ENCODE measurements at places on chromosomes 5 and 9.

DNA sequence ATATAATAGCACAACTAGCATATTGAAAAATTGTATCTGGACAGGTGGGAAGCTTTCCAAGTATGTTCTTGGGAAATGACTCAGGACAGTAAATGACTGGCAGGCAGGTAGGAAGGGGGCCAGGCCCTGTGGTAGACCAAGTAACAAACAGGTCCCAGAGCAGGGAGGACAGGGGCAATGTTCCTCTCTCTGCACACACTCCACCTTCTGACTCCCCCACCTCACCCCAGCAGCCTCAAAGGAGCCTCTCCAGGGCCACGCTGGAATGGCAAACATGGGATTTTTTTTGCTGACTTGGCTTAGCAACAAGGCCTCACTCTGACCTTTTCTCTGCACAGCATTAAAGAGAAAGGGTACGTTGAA is 31.1 kb upstream of the IQGAP2 start:
- DNase-seq: no peak

DNA sequence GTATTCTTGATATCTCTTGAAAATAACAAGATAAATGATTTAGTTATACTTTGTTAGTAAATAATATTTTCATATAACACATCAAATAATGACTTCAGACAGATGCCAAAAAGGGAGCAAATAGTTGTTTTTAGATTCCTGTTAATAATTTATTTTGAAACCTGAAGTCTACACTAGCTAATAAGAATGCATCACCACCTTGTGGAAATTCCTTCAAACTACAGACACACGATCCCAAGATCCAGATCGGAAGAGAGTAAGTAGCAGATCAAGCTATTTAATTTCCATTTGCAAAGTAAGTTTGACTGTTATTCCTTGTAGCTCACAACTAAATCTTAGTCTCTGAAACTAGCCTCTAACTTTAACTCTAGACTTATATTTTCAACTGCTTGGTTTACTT is 35.5 kb upstream of the ISL1 start:
- DNase-seq: no peak

- no peak for DNase-seq
These were observed 64.5 kb upstream of the GNA14 start for GRCh38 chr9:77712533-77713130.

DNA sequence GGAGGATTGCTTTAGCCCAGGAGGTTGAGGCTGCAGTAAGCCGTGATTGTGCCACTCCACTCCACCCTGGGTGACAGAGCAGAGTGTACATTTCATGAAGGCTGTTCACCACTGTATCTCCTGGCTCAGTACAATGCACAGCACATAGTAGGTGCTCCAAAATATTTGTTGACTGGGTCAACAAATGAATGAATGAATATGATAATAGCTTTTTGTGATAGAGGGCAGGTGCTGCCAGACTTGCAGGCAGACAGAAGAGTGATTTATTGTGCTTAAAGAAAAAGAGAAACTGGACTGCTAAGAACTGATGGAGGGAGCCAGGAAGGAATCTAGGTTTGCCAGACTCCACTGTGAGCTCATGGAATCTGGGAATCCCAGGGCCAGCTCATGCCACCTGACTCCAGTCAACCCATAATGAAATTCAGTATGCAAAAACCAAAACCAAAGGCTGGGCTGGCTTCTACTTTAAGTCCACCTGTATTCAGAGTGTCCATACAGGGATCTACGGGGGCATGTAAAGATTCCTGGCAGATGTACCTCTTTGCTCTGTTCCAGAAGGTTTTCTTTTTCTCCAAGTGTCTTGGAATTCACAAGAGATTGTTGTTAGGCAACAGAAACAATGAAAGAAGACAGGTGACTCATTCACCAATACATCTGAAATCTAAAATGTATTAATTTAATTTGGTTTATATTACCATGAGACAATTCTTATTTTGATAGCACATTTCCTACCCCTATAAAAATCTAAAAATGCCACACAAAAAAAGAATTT is 15.5 kb upstream of the CTNNA1 start:
- no peak for DNase-seq

- DNase-seq: no peak
These were observed 304.7 kb upstream of the KLF4 start for GRCh38 chr9:107794259-107794658.

DNA sequence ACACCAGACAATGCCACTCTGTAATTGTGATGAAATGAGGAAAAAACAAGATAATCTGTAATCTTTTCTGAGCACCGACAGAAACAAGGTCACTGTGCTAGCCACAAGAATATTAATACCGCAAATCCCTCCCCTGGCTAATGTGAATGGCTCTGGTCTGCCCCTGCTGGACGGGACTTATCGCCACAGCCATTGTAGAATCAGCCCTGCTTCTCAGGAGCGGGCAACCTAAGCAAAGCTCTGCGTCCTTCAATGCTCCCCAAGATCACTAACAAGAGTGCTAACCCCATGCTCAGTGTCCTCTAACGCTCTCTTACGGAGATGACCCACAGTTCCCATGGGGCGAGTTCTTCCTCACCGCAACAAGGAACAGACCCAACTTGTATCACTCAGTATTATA is 42.7 kb downstream of the OR2V1 start:
- no peak for DNase-seq

GRCh38 chr5:169162407-169162806 is 138.5 kb downstream of the SLIT3 start:
- DNase-seq: no peak

- no peak for DNase-seq
These were observed 292.8 kb downstream of the YTHDC2 start for GRCh38 chr5:113806250-113806649.

GRCh38 chr5:112532654-112533360 is 113.7 kb upstream of the EPB41L4A start:
- DNase-seq: no peak

DNA sequence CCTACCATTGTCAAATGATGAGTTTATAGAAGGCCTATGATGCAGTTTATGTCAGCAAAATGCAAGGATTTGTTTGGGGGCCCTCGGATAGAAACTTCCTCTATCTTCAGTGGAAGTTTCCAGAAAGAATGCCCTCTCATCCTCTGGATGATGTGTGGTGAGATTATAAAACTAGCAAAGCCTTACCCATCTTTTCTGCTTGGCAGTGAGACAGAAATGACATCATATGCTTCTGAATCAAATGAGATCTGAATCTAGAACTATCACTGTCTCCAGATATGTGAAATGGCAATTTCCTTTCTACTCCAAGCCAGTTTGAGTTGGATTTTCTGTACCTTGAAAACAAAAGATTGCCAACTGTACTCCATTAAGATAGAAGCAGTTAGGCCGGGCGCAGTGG is 60.4 kb upstream of the CKMT2 start:
- DNase-seq: no peak

- DNase-seq: no peak
These were observed 392.4 kb upstream of the PDE4D start for GRCh38 chr5:60285910-60286309.

DNA sequence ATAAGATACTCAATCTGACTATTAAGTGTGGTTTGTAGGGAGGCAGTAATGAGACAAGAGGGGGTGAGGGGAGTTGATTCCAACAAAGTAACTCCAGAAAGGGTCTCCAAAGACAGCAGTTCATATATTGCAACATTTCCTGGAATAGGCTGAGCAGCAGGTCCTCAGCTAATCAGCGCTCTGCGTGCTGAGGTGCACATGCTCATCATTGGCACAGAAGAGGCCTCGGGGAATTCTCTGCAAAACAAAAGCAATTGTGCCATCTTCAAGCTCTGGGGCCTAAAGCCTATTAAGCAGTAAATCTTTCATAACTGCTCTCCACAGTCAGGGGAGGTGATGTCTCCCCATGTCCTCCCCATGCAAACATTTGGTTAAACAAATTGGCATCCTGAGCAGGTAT is 357.3 kb downstream of the SPOCK1 start:
- no peak for DNase-seq

GRCh38 chr9:131868766-131869165 is 128.9 kb upstream of the RAPGEF1 start:
- no peak for DNase-seq

DNA sequence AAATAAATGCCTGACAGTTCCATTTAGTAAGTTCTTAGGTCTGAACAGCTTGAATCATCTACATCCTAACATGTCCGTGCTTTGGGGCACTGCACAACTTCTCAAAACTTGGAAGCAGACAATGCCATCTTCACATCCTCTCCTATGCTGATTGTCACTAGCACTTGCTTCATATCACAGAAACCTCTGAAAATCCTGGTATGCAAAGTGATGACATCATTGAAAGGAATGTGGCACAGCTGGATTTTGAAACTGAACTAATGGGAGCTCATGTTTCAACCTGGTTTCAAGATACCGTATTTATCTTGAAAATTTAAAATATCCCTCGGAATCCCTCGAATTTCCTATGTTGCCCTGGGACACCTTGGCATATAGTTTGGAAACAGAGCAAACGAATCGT is 490.2 kb upstream of the DAP start:
- DNase-seq: no peak

DNA sequence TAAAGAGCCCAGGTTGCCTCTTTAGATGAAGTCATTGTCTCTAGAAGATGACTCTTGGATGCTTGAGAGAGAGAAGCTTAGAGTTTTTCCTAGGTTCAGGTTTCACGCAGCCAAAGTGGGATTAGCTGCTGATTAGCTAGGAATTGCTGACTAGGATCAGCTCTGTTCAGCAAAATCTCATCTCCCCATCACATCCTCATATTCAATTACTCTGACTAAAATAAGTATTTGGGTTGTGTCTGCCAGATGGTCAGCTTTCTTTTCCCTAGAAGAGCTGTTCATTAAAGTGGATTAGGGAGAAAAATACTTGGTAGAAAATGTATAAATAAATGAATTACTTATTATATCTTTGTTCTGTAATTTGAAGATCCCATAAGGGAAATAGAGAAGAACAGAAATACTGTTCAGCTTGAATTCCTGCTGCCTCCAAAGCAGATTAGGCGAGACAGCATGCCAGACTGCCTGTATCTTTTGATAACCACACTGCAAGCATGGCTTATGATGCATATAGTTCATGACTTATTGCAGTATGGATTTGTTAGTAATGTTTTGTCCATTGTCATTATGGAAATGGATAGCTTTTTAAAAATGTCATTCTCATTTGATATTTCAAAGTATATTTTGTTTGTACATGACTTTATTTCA is 184.8 kb upstream of the CD180 start:
- no peak for DNase-seq

- DNase-seq: no peak
These were observed 71.3 kb downstream of the ERP44 start for GRCh38 chr9:100027543-100027942.

GRCh38 chr9:94210616-94211603 is 48.2 kb upstream of the ZNF169 start:
- DNase-seq: no peak

DNA sequence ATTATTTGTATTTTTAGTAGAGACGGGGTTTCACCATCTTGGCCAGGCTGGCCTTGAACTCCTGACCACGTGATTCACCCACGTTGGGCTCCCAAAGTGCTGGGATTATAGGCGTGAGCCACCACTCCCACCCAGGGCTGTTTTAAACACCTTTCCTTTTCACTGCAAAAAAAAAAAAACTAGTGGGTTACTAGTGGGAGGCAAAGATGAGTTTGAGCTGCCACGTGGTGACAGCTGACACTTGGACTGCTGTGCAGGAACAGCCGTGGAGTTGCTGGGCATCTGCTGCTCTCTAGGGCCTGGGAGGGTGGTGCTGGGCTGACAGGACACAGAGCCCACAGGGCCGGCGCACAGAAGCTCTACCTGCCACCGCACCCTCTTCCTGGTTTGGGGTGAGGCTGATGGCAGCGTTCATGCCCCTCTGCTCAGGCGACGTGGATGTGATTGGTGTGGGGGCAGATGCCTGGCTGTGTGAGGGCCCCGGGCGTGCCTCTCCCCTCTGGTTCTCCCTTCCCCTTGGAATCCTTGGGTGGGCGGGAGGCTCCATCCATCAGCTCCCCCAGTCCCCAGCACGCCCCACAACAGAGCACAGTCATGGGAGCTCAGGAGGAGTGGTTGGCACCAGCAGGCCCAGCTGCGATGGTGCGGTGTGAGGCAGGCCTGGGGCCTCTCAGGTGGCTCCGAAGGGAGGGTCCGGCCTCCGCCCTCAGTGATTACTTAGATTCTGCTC is 16.9 kb downstream of the RABL6 start:
- no peak for DNase-seq

- no peak for DNase-seq
These were observed 7.8 kb downstream of the TOR1B start for GRCh38 chr9:129810788-129811187.

DNA sequence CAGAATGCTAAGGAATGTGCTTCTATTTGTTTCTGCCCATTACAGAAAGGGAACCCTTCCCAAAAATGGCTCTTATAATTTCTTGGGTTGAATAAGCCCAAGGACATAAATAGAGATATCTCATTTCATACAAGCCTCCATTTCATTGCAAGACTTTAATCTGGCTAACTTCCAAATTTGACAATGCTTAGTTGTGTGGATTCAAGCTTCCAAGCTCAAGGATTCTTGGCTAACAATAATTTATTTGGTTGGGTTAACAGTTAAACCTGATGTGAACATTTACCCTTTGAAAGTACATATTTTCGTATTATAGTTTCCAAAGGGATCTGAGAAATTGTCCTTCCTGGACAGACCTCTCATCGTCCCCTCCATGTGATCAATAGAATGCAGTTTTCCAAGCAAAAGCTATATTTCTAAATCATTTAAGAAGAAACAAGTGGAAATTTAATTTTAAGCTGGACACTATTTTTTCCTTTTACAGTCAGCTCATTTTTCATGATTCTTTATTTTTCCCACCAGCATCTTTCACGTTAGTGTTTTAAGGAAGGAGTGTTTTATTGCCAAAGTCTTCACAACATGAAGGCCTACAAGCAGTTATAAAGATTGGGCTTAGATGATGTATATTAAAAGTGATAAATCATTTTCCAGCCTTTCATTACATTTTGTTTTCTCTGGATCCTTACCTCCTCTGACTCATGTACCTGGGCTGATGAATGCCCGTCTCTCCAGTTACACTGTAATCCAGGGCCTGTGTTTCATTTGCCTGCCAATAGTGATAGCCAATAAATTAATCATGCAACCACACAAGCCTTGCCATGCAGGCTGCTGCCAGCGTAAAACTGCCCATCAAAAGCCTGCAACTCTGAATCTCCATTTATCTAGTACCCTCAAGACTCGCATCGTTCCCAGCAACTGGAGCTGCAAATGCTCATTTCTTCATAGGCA is 176.7 kb downstream of the NTRK2 start:
- DNase-seq: no peak

GRCh38 chr5:52810426-52810825 is 22.7 kb downstream of the ITGA1 start:
- DNase-seq: no peak

DNA sequence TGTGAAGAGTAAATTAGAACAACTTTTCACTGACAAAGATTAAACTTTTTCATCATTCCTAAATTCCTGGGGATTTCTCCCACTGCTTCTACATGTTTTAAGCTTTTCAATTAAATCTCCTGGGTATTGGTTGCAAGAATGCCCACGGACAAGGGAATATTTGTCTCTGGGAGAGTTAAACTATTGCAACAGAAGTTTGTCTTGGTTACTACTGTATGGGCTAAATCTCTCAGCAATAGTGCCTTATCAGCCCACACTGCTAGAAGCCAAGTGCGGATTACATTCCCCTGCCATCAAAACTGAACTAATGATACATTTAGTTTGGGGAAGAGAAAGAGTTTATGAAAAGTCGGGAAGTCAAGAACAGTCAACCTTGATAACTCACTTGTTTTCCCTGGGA is 528.2 kb upstream of the C9orf72 start:
- no peak for DNase-seq

- no peak for DNase-seq
These were observed 18.3 kb upstream of the IRX4 start for GRCh38 chr5:1901061-1901460.

GRCh38 chr9:126203313-126203712 is 123.3 kb upstream of the MVB12B start:
- DNase-seq: no peak

- no peak for DNase-seq
These were observed 80.7 kb downstream of the PPARGC1B start for GRCh38 chr5:149810856-149811255.

All from activated naive CD4-positive, alpha-beta T cell treated with Interleukin-2 at 50 U/mL for 16 hours (primary cell).